ENCODE measurements at places on chromosomes 2 and 18.
A peak's percentile ranks its signal among the peaks of the same experiment; 100 is the strongest.

- DNase-seq: no peak
Measured at GRCh38 chr2:122804494-122804893, 1049.0 kb downstream of the TSN start.

- DNase-seq: no peak
Measured at GRCh38 chr2:186339716-186340115, 146.3 kb upstream of the ZC3H15 start.

DNA sequence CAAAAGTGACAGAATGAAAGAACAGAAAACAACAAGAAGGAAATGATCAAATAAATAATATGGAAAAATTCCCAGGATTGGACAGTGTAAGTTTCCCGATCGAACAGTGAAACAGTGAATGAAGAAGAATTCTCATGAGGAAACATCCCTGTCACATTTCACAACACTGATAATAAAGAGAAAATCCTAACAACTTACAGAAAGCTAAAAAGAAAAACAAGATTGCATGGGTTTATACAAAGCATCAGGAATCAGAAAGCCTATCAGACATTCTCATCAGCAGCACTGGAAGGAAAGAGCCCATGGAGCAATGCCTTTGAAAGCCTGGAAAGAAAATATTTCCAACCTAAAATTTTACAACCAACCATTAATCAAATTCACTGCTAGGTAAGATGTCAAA lies 9.9 kb upstream of the COL6A3 start:
- no peak for DNase-seq

GRCh38 chr2:218291318-218292047 lies 820 bp downstream of the TMBIM1 start:
- DNase-seq: no peak

- no peak for DNase-seq
Measured at GRCh38 chr2:69203166-69203985, 183.7 kb downstream of the GFPT1 start.

- DNase-seq: peak; percentile 47
Measured at GRCh38 chr2:239259603-239260298, 141.1 kb downstream of the HDAC4 start.

GRCh38 chr2:166727095-166727494 lies 161.2 kb upstream of the XIRP2 start:
- no peak for DNase-seq

GRCh38 chr18:22026362-22026761 lies 143.0 kb upstream of the GATA6 start:
- no peak for DNase-seq

DNA sequence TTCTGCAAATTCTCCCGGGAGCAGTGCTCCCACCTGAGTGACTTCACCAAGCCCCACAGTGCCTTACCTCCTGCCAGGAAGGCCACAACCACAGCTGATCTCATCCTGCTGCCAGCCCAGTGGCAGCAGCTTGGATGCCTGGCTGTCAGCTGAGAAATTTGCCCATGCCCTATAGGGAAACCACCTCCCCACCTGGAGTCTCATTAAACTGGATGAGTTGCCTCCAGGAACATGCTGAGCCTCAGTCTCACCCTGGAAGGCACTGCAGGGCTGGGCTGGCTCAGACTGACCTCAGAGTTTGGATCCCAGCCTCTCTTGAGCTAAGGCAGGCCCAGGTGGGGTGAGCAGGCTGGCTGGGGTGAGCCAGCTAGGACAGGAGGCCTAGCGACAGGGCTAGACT lies 23.3 kb downstream of the REEP1 start:
- no peak for DNase-seq

GRCh38 chr2:23705771-23706612 lies 220.9 kb downstream of the ATAD2B start:
- DNase-seq: no peak

GRCh38 chr2:172013396-172013795 lies 13.6 kb downstream of the METAP1D start:
- DNase-seq: no peak

GRCh38 chr2:75922191-75922590 lies 211.5 kb upstream of the GCFC2 start:
- DNase-seq: no peak

DNA sequence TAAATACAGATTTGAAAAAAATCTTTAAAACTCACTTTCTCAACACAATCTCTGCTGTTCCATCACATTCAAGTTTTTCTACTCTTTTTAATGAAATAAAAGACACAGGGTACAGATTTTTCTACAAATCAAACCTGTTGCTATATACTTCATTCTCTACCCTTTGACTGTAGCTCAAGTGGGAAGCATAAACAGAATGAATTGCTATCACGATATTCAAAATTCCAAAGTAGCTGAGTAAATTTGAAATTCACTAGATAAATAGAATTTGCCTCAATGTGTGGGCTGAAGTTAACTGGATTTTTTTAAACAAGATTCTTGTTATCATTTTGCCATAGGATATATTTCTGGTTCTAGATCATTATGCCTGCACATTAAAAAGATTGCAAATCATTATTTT lies 185.9 kb downstream of the ZNF521 start:
- no peak for DNase-seq

- DNase-seq: peak; percentile 41
Measured at GRCh38 chr2:224284134-224284946, 117.6 kb downstream of the FAM124B start.

DNA sequence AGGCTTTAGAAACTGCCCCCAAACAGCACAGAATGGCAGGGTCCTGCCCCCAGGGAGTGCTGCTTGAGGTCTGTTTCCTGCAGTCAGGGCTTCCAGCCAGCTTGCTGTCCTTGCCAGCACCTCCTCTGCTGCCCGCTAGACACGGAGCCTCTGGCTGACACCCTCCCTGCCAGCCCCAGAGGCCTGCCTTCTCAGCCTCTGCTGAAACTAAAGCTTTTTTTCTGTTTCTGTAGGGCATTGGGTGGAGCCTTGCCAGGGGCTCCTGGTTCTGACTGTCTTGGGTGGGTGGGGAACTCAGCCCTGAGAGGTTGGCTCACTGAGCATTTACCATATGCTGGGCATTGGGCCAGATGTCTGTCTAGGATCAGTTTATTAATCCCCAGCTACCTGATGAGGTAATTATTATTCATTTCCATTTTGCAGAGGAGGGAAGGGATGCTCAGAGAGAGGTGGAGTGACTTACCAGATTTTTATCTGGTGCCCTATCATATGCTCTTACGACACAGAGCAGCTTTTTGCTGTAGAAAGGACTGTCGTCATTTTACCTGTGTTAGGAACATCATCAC lies 35.4 kb downstream of the INPP4A start:
- no peak for DNase-seq

- DNase-seq: no peak
Measured at GRCh38 chr18:11517704-11518103, 91.7 kb upstream of the SLC35G4 start.

- DNase-seq: no peak
Measured at GRCh38 chr18:58770601-58771000, 94.1 kb upstream of the ZNF532 start.

- no peak for DNase-seq
Measured at GRCh38 chr2:176088048-176088936, 4.2 kb upstream of the HOXD13 start.

GRCh38 chr2:216215658-216216390 lies 106.7 kb downstream of the XRCC5 start:
- no peak for DNase-seq

- DNase-seq: no peak
Measured at GRCh38 chr2:71995067-71995665, 152.5 kb downstream of the CYP26B1 start.

- no peak for DNase-seq
Measured at GRCh38 chr2:240532031-240532775, 25.6 kb downstream of the ANKMY1 start.

- no peak for DNase-seq
Measured at GRCh38 chr18:48417985-48418384, 8.8 kb upstream of the ZBTB7C start.

- no peak for DNase-seq
Measured at GRCh38 chr2:218827701-218828476, 3.7 kb downstream of the PRKAG3 start.

DNA sequence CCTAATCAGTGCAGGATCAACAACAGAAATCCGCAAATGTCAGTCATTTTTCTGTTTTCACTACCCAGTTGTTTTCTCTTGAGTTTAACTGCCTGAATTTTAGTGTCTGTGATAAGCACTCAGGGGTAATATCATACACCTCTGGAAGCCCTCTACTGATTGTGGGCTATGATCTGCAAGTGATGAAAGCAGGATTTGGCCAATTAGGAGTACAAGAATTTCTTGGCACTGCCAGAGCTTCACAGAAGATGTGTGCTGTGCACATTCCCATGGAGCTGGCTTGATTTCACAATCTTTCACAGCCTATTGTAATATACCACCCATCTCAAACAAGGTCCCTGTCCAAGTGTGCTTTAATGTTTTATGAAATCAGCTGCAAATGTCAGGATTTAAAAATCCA lies 27.3 kb upstream of the TDRD15 start:
- DNase-seq: no peak

DNA sequence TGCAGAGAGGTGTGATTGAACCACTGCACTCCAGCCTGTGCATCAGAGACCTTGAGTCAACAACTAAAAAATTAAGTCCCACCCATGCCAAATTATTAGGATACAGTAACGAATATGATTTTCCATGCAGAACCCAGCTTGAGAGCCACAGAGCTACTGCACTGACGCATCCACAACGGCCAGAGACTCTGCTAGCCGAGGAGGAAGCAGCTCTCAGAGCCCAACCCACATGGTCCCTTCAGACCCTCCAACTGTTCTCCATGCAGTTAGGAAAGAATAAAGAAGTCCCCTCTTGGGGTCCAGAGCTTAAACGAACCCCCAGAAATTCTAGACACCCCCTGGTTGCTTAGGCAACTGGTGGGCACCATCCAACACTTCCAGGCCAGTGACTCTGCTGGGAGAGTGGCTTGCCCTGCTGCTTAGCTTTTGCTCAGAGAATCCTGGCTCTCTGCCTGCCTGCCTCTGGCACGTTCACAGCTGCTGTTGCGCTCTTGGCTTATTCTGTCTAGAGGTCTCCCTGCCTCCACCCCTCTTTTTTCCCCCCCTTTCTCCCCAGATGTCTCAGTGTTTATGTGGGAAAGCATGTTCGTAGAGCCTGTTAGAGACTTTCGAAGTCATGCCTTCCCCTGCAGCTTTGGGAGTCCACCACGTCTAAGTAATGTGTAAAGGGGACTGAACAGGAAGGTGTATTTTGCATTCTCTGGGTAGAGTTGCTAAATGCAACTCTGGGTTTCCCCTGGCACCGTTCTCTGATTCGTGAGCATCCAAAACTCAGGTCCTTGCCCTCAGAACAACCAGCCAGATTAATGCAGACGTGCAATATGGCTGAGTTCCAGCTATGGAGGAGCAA lies 26.0 kb upstream of the SP3 start:
- no peak for DNase-seq

- DNase-seq: no peak
Measured at GRCh38 chr2:74867841-74868658, 34.1 kb downstream of the HK2 start.

DNA sequence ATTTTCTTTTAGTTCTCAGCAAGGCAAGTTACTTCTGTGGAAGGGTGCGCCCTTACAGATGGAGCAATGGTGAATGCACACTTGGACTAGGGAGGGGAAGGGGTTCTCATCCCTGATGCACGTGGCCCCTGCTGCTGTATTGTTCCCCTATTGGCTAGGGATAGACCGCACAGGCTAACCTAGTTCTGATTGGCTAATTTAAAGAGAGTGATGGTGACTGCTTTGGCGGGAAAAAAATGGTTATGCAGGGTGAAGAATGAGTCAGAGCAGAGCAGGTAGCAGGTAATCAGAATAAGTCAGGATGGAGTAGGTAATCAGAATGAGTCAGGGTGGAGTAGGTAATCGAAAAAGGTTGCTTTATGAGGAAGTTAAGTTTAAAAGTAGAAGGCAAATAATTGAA lies 171.5 kb downstream of the MTCL1 start:
- no peak for DNase-seq

DNA sequence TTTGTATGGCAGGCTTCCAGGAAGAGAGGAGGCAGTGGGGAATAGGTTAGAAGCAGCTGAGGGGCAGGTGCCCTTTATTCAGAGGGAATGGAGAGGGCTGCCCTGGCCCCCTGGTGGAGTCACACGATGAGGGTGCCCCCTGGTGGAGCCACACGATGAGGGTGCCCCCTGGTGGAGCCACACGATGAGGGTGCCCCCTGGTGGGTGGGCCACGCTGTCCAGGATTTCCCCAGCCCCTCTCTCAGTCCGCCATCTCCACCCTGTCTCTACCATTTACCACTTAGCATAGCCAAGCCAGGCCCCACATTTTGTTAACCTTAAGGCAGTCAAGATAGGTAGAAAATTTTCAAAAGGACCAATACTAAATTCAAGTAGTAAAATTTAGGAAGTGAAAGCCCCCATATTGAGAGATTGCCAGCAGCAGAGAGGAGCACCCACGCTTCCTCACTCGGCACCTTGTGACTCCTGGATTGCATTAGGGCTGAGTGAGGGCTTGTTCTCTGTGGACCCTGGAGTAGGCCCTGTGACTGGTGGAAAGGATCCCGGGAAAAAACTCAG lies 10.4 kb upstream of the FAM228A start:
- peak; percentile 21 for DNase-seq

DNA sequence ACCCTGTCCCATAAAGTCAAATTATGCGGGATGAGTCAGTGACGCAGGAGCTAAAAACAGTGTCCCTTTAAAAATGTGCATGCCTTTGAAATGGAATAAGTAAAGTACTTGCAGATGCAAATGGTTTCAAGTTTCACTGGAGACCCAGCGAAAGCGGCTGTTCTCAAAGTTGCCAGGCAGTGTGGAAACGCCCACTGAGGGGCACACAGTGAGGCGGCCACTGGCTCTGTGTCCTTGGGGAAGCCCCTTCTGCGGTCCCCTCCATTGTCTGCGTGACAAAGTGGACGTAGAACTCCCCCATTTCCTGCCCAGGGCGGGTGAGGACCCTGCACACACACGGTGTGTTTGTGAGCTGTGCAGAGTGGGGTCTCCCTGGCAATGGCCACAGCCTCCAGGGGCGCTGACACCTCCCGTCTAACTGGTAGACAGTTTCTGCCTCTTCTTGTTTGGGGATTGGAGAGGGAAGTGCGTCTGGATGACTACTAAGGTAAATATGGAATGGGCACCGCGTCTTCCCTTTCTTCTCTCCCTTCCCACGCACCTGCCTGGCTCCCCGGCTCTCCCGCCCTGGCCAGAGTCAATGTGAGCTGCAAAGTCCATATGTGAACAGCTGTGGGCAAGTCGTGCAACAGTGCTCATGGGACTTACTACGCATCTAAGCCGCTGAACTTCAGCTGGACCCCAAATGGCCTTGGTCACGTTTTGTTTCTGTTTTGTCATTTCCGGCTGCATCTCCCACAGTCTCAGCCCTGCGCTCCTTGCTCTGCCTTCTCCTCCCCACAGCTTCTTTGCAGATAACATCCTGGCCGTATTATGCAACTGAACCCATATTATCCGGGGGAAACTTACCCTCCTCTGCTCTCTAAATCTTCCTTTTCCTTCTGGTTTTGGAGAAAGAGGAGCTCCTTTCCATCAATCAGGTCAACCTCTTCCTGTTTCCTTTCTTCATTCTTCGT lies 33.7 kb upstream of the ZNF516 start:
- DNase-seq: peak; percentile 35

DNA sequence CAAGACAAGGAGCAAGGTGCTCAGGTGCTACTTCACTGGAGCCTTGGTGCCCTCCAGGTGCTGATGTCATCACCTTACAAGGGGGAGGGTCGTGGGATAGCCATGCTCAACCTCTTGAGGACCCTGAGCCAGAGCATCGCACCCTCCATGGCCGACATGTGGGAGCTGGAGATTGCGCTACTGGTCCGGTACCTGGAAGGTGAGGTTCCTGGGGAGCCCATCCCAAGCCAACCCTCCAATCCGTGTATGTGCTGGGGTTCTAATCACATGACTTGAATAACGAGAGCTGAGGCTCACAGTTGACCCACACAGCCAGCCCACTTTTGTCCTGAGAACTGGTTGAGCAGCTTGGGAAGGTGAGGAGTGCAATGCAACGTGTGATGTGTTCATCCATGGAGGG lies 25.9 kb downstream of the MROH2A start:
- no peak for DNase-seq

- no peak for DNase-seq
Measured at GRCh38 chr2:20593072-20594034, 57.5 kb downstream of the HS1BP3 start.

Data from CD4-positive, alpha-beta T cell treated with Interleukin-1 beta for 1 hour (primary cell).